ENCODE measurements at places on chromosomes 2 and 18. TPM values are rescaled to one million over a fixed set of nuclear protein-coding genes. Genes with fewer than 3 reads are reported as not detected.

FIGN gene
- 2.7 TPM for total RNA-seq

TUBA3E gene
- total RNA-seq: not detected

LOXL3 gene
- total RNA-seq: 3.7 TPM

PRKCE gene
- 19.3 TPM for total RNA-seq

SLC23A3 gene
- total RNA-seq: 1.5 TPM

LIMS4 gene
- 0.49 TPM for total RNA-seq

UGT1A3 gene
- total RNA-seq: not detected

SULT6B1 gene
- not detected for total RNA-seq

HOXD11 gene
- total RNA-seq: not detected

RAD51AP2 gene
- 0.20 TPM for total RNA-seq

SGO2 gene
- 7.7 TPM for total RNA-seq

RAMP1 gene
- total RNA-seq: 12.5 TPM

KCNE4 gene
- 5.4 TPM for total RNA-seq

IL1RL1 gene
- 8.7 TPM for total RNA-seq

DUSP2 gene
- 59.4 TPM for total RNA-seq

SYT4 gene
- total RNA-seq: 0.39 TPM

LIMS3 gene
- total RNA-seq: 5.9 TPM

RBFA gene
- total RNA-seq: 33.4 TPM

GPR45 gene
- not detected for total RNA-seq

SETBP1 gene
- 24.1 TPM for total RNA-seq

TDRD15 gene
- 0.10 TPM for total RNA-seq

FNDC4 gene
- 10.6 TPM for total RNA-seq

CD226 gene
- 1.4 TPM for total RNA-seq

TRABD2A gene
- 1.5 TPM for total RNA-seq

UCN gene
- 0.30 TPM for total RNA-seq

HOXD4 gene
- 5.4 TPM for total RNA-seq

HMSD gene
- 0.20 TPM for total RNA-seq

VAMP8 gene
- 32.4 TPM for total RNA-seq

MAL gene
- 2.4 TPM for total RNA-seq

GAD1 gene
- 3.2 TPM for total RNA-seq

IL18RAP gene
- total RNA-seq: 0.89 TPM
